ENCODE measurements at places on chromosomes 4 and X.

DNA sequence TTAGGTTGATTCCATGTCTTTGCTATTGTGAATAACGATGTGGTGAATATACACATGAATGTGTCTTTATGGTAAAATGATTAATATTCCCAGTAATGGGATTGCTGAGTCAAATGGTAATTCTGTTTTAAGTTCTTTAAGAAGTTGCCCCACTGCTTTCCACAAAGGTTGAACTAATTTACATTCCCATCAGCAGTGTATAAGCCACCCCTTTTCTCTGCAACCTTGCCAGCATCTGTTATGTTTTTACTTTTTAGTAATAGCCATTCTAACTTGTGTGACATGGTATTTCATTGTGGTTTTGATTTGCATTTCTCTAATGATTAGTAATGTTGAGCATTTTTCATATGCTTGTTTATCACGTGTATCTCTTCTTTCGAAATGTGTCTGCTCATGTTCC, 503.3 kb downstream of the PCDH18 start:
- DNase-seq: no peak

DNA sequence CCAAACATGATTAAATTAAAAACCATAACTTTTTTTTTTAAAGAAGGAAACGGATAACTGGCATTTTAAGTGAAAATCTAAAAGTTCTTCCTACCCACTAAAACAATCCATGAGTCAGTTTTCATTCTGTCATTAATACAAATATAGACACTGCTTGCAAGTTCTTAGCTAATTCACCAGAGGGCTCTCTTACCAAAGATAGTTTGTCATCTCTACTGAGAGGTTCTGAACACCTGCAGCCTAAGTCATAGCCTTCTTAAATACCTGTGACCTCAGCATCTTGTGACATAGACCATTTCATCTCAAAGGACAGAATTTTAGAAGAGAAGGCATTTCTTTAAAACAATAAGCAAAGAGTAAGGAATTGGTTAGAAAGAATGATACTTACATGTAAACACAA, 65.3 kb upstream of the FAM120C start:
- DNase-seq: no peak

GRCh38 chrX:136909706-136910564, 29.4 kb upstream of the RBMX start:
- DNase-seq: peak; percentile 85

- DNase-seq: no peak
These were observed 292.5 kb downstream of the CAMK2D start for GRCh38 chr4:113469023-113469390.

- peak; percentile 61 for DNase-seq
These were observed 81.5 kb upstream of the EGFL6 start for GRCh38 chrX:13487731-13488505.

DNA sequence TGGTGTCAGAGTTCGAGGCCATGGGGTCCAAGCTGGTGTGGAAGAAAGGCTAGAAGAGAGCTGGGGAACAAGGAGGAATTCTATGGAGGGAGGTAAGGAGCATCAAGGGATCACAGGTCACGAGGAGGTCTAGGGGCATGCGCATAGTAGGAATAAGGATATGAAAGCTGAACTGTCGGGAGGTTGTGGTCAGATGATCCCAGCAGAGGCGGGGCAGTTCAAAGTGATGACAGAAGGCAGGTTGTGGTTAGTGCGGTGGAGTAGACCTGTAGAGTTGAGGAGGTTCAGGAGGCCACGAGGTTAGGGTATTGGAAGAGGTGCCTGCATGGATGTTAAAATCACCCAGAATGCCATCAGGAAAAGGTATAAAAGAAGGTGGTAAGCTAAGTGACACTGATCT, 156.3 kb downstream of the TMEM164 start:
- no peak for DNase-seq

DNA sequence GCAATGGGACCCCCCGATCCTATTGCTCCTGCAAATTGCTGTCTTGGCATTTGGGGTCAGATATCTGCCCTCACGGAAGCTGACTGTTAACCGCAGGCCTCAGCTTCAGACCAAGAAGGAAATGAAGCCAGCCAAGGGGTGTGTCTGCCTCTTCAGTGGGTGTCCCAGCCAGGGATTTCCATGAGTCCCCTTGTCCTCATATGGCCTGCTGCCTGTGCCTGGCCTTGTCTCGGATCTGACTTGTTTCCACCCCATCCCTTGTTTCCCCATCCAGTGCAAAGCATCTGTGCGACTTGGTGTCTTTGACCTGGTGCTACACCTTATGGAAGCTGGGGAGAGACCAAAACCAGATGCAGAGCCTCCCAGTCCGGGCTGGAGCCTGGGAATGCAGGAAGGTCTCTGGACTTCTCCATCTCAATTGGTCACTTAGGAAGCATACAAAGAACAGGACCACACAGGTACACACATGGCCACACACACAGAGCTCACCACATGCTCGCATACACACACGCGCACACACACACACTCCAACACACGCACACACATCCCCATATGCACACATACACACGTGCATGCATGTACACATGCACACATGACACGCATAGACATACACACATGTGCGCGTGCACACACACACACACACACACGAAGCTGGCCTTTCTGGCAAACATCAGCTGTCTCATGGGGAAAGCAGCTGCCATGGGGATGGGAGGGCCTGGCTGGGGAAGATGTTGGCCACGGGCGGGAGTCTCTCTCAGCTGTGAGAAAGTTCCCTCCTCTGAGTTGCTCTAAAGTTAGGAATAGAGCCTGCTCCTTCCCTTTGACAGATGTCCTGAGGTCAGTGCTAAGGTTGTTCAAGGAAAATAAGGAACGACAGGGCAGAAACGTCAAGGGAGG, 65.5 kb downstream of the CRMP1 start:
- DNase-seq: no peak

DNA sequence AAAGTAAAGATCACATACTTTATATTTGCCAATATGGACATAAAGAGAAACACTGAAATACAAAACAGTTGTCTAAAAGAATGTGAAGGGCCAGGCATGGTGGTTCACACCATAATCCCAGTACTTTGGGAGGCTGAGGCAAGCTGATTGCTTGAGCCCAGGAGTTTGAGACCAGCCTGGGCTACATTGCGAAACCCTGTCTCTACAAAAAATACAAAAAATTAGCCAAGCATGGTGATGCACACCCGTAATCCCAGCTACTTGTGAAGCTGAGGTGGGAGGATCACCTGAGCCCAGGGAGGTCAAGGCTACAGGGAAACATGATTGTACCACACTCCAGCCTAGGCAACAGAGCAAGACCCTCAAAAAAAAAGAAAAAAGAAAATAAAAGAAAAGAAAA, 11.8 kb downstream of the RBM47 start:
- no peak for DNase-seq

DNA sequence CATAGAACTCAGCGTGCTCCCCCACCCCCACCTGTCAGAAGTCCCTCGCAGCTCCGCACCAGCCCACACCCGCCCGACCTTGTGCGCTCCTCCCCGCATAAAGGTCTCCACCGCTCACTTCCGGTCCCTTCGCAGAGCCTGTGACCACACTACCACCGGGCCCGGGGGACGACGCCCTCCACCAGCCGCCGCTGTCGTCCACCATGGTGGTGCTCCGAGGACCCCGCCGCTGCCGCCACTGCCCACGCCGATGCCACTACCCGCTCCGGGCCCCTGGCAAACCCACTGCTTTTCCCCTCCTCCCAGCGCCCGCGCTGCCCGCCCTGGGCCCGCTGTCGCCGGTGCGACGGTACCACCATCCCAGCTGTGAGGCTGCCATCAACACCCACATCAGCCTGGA, 79.8 kb upstream of the LANCL3 start:
- DNase-seq: no peak

DNA sequence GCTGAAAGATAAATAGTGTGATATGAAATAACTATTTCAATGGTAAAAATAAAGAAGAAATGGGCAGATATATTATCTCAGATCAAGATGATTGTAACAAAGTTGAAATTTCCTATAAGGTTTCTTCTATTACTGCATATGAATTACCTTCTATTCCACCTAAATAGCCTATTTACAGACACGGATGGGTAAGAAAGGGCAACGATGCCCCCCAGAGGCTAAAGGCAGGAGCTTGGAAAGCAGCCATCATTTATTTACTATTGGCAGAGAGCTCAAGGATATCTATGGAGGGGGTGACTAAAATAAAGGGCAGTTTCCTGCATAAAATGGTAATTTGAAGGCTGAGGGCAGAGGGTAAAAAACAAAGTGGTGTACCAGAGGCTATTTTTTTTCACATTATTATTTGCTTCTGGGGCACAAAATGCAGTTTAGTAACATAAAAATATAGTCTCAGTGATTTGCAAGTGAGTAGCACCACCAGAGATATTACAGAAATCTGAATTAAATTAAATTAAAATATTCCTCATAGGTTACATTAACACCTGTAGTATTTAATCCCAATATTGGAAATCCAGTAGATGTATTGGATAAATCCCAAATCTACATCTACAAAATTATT, 123.1 kb downstream of the BTC start:
- DNase-seq: peak; percentile 68

- no peak for DNase-seq
These were observed 11.4 kb downstream of the RNF150 start for GRCh38 chr4:141121768-141122454.

GRCh38 chrX:130094696-130095095, 15.6 kb downstream of the ELF4 start:
- no peak for DNase-seq

DNA sequence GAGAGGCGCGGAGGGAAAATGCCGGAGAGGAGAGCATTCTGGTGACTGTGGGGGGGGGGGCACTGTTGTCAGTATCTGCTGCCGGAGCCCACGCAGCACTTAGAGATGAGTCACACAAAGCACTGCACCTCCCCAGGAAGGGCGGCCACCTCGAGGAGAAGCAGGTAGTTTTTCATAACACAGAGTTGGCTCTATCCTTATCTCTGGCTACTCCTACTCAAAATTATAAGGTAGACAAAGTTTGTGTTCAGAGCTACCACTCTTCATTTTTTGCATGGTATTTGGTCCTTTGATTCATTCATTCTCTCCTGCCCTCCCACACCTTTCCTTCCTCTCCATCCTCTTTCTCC, 76.2 kb upstream of the SCOC start:
- no peak for DNase-seq

DNA sequence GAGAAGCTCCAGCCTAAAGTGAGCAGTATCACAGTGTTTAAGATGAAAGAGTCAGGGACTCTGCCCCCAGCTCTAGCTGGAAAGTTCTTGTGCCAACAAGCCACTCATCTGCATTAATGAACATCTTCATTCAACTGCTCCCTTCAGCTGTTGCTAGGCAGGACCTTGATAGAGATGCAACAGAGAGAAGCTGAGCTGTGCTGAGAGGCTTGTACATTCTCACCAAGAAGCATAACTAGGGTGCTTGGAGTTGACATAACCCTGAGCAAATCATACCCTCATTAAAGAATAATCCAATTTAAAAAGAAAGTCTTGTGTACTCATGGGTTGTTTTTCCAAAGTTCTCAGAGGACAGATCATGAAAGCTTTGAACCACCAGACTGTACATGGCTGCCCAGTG, 63.2 kb downstream of the ATXN3L start:
- no peak for DNase-seq

GRCh38 chrX:41556958-41557357, 109.8 kb downstream of the NYX start:
- DNase-seq: no peak

- DNase-seq: no peak
These were observed 23.4 kb upstream of the MAMLD1 start for GRCh38 chrX:150339736-150340135.

DNA sequence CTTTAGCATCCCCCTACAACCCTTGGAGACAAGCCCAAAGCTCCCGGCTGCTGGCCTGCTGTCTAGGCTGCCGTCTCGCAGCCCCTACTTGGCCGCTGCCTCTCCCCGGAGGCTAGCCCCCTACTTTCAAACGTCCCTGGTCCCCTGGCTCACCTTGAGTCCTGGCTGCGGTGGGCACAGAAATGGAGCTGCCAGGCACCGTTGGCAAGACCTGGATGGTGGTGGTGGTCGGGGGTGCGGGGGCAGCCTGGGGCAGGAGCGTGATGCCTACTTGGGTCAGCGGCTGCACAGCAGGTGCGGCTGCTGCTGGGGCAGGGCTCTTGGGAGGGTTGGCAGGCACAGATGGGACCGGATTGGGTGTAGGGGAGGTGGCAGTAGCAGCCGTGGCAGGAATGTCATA, 12.0 kb downstream of the HCFC1 start:
- DNase-seq: no peak

GRCh38 chrX:45424326-45424725, 223.7 kb upstream of the DIPK2B start:
- no peak for DNase-seq

GRCh38 chr4:26474551-26474950, 15.7 kb downstream of the CCKAR start:
- no peak for DNase-seq

DNA sequence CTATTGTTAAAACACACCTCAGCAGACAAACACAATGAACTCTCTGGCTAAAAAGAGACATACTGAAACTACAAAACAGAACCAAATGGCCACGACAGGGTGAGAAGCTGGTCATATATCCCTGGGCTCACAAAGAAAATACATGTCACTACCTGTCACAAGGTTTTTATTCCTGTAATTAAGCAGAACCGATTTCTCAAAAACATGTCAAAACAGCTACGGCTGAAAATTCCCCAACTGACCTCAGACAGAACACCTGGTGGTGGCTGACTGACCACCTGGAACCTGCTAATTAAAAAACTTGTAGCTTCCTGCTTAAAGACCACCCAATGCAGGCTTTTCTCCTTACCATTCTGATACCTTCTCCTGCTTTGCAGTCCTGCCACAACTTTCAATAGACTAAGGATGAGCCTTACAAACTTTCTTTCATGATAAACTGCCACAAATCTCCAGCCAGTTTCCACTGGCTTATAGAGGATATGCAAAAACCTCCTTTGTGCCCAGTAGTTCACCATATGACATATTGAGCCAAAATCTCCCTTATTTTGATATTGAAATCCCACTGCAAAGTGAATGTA, 571.9 kb downstream of the SPOCK3 start:
- no peak for DNase-seq

- DNase-seq: no peak
These were observed 9.7 kb upstream of the TREX2 start for GRCh38 chrX:153455571-153455970.

DNA sequence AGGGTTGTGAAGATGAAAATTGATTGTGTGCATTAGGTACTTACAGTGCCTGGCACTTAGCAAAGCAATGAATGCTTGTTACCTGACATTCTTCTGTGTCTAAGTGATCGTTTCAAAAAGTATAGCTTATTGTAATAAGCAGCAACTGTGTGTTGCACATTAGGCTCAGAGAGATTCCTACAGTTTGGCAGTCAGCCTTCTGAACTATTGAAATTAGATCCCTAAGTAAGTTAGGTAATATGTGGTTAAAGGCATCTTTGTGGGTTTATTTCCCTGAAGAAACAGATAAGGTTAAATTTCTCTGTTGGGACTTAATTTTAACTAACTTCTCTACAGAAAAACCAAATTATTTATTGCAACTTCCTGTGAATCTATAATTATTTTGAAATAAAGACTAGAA, 93.4 kb downstream of the REPS2 start:
- DNase-seq: no peak

DNA sequence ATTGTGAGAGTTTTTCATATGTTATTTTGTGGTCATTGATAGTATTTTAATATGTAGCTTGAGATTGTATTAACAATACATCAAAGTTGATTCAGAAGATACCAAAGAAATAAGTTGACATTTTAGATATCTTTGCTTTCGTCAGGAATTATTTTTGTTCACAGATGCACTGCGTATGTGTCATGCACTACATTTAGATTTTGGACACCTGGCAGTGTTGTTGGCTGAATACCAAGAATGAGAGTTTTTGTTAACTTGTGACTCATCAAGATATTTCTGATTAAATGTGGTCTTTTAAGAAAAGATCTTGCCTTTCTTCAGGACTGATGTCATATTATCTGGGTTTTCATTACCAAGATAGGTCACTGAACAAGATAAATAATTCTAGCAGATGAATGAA, 633.4 kb downstream of the CENPC start:
- no peak for DNase-seq
